Placental pericyte (primary cell): ENCODE measurements at places on chromosomes 6 and 20. TPM values are rescaled to one million over a fixed set of nuclear protein-coding genes. Genes with fewer than 3 reads are reported as not detected.

Gene NKX2-4
- total RNA-seq: not detected in 2 replicates

Gene DNMT3B
- 2.2 and 5.2 TPM in 2 replicates for total RNA-seq

Gene TRIM10
- not detected in 2 replicates for total RNA-seq

Gene GTF2H4
- total RNA-seq: 9.4 and 17.6 TPM in 2 replicates

Gene SLC22A23
- 0.88 and 2.4 TPM in 2 replicates for total RNA-seq

Gene BPI
- not detected in 2 replicates for total RNA-seq

Gene NKAPL
- total RNA-seq: 1.1 and 1.5 TPM in 2 replicates

Gene MYB
- total RNA-seq: 0.43 TPM in 1 of 2 replicates, not detected in the other

Gene ENPP4
- total RNA-seq: 0.22 and 1.1 TPM in 2 replicates

Gene SEMG1
- not detected in 2 replicates for total RNA-seq

Gene PGC
- total RNA-seq: not detected in 2 replicates

Gene RMND1
- total RNA-seq: 31.8 and 39.6 TPM in 2 replicates

Gene DLL1
- total RNA-seq: 0.22 and 0.86 TPM in 2 replicates

Gene ETV7
- total RNA-seq: 0.29 and 0.88 TPM in 2 replicates

Gene COL10A1
- 106 TPM in 1 of 2 replicates, not detected in the other for total RNA-seq

Gene BNIP5
- not detected in 2 replicates for total RNA-seq

Gene BTBD3
- 19.7 and 54.7 TPM in 2 replicates for total RNA-seq

Gene TGM3
- not detected in 2 replicates for total RNA-seq

Gene CST7
- total RNA-seq: not detected in 2 replicates

Gene CHRNA4
- total RNA-seq: not detected in 2 replicates

Gene ADGRF1
- total RNA-seq: 0.29 TPM in 1 of 2 replicates, not detected in the other

Gene TRIM31
- total RNA-seq: not detected in 2 replicates

Gene PHACTR3
- under 0.01 TPM in 1 of 2 replicates, not detected in the other for total RNA-seq

Gene HIVEP1
- 14.6 and 19.0 TPM in 2 replicates for total RNA-seq

Gene MAS1
- total RNA-seq: not detected in 2 replicates

Gene CAPN11
- 0.43 TPM in 1 of 2 replicates, not detected in the other for total RNA-seq

Gene PCED1A
- 23.0 TPM in 2 replicates for total RNA-seq
